ENCODE measurements at places on chromosomes 4 and X. TPM values are rescaled to one million over a fixed set of nuclear protein-coding genes. Genes with fewer than 3 reads are reported as not detected.

DNA sequence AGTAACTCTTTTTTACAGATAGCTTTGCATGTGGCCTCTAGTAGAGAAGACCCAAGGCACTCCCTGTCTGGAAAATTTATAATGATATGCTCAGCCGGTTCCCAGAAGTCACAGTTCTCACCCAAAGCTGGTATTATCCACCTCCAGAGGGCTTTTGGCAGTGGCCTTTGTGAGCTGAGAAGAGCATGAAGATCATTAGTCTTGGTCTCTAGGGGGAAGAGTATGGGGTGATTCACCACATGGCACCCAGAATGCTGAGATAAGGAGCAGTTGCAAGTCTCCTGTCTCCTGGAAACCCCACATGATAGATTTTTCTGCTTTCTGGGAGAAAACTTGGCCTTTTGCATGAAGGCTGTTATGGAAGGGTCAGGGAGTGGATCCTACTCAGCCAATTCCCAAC, 75.4 kb upstream of the PRPS1 start:
- DNase-seq = no peak

H2BW2 gene
- total RNA-seq = 0.10 TPM

DNA sequence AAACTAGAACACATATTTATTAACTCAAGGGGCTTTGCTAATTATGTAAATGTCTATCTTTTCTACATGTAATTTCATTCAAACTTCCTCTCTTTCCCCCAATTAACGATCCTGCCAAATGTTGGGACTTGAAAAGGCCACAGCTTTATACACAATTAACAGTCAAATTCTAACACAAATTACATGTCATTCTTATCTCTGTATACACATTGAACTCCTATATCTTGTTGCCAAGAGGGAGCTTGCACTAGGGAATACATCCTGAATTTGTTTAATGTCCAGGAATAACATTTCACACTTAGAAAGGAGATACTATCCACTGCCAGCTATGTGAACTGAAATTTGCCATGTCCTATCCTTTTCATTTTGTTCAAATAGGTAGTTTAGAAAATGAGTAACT, 38.9 kb upstream of the MAB21L2 start:
- DNase-seq = no peak

GRCh38 chrX:115363372-115363771, 73.9 kb downstream of the LUZP4 start:
- DNase-seq = no peak

DNA sequence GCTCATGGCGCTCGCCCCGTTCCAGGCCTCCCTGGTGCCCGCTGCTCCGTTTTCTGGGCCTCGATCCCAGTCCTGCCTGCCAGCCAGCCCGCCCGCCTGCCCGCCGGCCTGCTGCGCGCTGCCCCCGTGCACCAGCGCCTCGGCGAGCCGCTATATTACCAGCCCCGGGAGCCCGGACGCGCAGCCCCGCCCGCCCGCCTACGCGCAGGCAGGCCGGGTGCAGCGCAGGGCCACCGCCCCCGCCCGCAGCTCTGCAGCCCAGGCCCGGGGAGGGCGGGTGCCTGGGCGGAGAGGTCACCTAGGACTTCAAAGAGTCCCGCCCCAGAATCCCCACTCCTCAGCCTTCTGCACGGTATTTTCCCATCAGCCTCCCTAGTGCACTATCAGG, at the start of gene MAOB:
MAOB (minus strand) TSS at position 157 of the 388 bp plus-strand sequence; CDS start at position 6, 151 bp downstream.
- DNase-seq = no peak

KIT gene
- total RNA-seq = 0.29 TPM

- no peak for DNase-seq
Measured at GRCh38 chr4:140924761-140925392, 168.7 kb upstream of the TBC1D9 start.

DNA sequence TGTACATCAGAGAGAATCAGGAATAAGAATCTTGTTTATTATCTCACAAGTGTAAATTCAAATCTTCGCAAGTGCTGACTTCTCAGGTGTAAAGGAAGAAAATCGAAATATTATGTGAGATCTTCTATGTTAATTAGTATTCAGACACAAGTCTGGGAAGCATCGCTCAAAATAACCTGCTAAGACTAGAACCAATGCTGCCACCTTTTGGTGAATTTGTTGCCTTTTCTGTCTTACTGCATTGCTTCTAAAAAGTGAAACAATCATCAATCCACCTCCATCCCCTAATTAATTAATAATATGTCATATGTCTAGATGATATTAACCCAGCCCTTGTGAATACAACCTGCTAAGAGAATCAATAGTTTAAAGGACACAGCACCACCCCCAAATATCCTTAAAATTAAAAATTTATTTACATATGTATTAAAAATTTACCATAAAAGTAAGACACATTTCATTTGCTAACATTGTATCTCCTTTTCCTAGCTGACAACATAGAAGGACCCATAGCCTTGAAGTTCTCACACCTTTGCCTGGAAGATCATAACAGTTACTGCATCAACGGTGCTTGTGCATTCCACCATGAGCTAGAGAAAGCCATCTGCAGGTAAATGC, 3.5 kb downstream of the EPGN start:
- peak; percentile 60 for DNase-seq

IL3RA gene
- total RNA-seq = 6.4 TPM

PLP1 gene
- not detected for total RNA-seq

HSD17B10 gene
- 99.6 TPM for total RNA-seq

- no peak for DNase-seq
Measured at GRCh38 chr4:140789759-140790158, 33.6 kb upstream of the TBC1D9 start.

GRCh38 chr4:109942292-109942926, 29.7 kb downstream of the EGF start:
- no peak for DNase-seq

DNA sequence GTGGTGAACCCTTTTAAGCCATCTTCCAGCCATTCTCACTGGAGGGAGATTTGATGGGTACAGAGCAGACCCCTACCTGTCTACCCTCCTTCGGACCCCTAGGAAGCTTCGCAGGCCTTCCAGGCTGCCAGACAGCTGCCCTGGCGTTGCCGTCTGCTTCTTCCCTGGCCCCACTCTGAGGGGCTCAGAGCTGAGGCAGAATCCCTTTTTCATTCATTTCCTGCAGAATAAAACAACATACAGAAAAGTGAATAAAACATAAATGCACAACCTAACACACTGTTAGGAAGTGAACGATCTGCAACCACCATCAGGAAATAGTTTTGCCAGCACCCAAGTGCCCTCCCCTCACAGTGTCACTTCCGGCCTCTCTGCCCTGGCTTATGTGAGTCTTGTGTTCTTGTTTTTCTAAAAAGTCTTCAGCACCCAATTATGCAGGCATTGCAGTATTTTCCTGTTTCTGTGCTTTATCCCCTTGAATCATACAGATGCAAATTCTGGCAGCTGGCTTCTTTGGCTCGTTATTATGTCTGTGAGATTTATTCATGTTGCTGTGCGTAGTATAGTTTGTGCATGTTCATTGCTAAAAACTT, 5.6 kb upstream of the ADD1 start:
- DNase-seq = peak; percentile 85

DNA sequence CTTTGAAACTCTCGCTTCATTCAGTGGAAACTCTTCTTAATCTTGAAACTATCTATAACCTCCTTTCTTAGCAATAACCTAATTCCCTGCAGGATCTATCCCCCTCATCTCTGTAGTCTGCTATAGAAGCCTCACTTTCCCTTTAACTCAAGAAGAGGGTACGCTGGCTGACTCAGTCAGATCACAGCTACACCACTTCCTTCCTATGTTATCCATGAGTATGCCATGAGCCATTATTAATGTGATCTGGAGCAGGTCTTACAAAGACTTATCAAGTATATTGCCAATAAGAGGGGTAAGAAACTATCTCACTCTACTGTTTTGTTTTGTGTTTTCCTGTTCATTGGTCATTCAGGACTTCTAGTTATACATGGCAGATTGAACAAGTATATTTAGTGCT, 165.3 kb downstream of the PJA1 start:
- DNase-seq = no peak

CENPI gene
- total RNA-seq = 24.9 TPM

NPY1R gene
- not detected for total RNA-seq

Measured in activated CD4-positive, alpha-beta T cell treated with anti-CD3 and anti-CD28 coated beads, Interleukin-2, amount 10 ng/mL, durations not matched to agents 7 days and 5 days (primary cell).